ENCODE measurements at places on chromosomes 12 and 14.

DNA sequence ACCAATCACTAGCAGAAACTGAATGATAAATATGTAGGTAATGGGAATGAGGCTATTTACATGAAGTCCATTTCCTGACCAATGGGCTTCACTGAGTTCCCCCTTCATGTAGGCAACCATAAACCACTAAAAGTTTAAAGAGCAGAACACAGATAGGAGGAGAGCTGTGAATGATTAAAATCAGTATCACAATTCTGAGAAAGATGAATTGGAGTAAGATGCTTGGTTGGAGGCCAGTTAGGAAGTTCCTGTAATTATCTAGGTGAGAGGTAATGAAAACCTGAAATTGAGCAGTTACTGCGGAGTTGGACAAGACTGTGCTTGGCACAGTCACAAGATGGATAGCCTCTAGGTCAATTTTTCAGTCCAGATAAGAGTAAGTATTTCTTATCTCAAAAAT is 56.6 kb downstream of the GALNT4 start:
- no peak for DNase-seq

GRCh38 chr12:67377541-67377940 is 108.4 kb downstream of the CAND1 start:
- no peak for DNase-seq

GRCh38 chr12:6923003-6923732 is 4.6 kb upstream of the ATN1 start:
- no peak for DNase-seq

GRCh38 chr12:64256166-64256800 is 34.2 kb upstream of the KICS2 start:
- peak; percentile 78 for DNase-seq

DNA sequence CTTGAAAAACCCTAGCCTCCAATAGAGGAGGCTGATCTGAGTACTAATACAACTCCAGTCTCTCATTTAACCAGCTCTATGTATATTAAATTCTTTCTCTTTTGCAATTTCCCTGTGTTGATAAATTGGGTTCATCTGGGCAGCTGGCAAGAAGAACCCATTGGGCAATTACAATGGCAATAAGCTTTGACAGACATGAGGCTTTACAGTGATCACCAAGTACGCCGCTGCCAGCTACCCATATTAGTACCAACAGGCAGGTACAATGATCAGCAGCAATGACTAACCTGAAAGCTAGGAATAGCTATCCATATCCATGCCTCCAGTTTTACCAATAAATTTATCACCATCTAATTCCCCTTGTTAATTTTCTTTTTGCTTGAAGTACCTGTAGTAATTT is 54.5 kb downstream of the OSBPL8 start:
- no peak for DNase-seq

DNA sequence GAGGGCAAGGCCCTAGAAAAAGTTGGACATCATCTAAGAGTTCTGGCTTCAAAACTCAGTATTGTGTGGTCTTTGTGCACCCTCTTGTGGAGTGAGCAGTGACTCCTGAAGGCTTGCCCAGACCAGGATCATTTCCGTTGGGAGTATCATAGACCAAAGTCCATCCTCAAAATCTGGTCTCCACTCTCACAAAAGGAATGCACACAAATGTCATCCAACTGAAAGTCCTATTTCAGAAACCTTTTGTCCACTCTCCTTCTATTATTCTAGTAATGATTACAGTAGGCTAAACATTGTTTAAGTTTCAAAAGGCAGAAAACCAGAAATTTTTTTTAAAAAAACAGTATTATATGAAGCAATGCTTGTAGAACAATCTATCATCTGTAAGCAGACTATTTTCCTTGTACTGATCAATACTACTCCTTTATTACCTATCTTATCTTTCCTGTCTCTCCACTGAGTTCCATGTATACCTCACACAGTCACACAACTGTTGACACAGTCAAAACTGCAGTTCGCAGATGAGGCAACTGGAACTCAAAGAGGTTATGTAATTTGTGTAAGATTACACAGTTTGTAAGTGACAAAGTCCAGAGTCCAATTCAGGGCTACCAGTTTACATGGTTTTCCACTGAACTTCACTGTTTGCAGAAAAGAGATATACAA is 41.4 kb downstream of the COX16 start:
- DNase-seq, result peak; percentile 72

DNA sequence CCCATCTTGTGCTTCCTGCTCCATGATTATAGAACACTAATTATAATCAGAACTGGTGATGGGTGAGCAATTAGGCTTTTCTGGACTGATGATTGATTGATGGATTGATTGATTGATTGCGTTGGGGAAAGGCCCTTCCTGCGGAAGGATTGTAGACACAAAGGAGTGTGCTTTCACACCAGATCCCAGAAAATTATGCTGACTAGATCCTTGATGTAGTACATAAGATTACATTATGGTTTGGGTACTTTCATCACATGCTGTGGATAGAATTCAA is 8.4 kb downstream of the PELI2 start:
- no peak for DNase-seq

DNA sequence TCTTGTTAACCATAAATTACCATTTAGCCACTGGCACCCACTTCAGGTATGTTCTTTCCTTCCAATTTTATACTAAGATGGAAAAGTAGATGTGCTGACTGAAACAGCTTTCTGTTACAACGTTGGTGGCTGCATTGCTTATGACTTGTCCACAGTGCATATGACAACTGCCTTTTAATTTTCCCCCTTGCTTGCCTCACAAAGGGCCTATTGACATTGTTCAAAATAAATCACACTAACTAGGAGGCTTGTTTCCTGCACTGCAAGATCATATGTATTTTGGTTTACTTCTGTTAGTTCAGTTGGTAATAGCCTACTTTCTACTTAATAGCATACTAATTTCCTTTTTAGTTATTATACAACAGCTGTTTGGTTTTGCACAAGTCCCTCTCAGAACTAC is 55.4 kb downstream of the SCAF11 start:
- no peak for DNase-seq

DNA sequence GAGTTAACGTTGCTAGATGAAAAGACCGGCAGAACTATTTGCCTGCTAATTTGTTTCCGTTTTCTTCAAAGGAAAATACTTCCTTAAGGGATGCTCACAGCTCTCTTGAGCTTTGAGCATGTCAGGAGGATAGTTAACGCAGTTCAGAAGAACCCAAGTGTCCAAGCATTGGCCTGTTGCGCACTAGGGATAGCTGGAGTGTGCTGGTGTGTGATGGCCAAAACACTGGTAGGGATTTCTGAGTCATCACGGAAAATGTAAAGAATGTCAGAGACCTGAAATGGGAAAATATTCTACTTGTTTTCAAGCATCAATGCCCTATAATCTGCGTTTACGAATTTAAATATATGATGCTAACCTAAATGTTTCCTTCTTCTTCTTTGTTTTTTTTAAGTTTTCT is 97.8 kb downstream of the VRK1 start:
- DNase-seq, result no peak

- no peak for DNase-seq
Observed at GRCh38 chr14:88007608-88008007, 2.7 kb downstream of the GPR65 start.

GRCh38 chr14:20489093-20489994 is 16.0 kb upstream of the RNASE10 start:
- DNase-seq, result peak; percentile 42

Data from cardiac fibroblast (primary cell).